ENCODE measurements at places on chromosomes 6 and 20. TPM values are rescaled to one million over a fixed set of nuclear protein-coding genes. Genes with fewer than 3 reads are reported as not detected.

Gene COX4I2
- total RNA-seq: not detected

Gene TPBG
- total RNA-seq: 67.0 TPM

Gene HTR1B
- 8.2 TPM for total RNA-seq

Gene GSTA1
- 0.32 TPM for total RNA-seq

Gene FAM162B
- 3.9 TPM for total RNA-seq

Gene ANKRD66
- total RNA-seq: not detected

Gene TMEM244
- not detected for total RNA-seq

Gene TCP11
- total RNA-seq: 0.32 TPM

Gene SENP6
- total RNA-seq: 93.1 TPM

Gene EDN1
- total RNA-seq: 2.9 TPM

Gene RAB22A
- total RNA-seq: 15.1 TPM

Gene METTL24
- total RNA-seq: not detected

Gene WDR27
- total RNA-seq: 18.1 TPM

Gene GPR6
- total RNA-seq: not detected

Gene RIPPLY2
- total RNA-seq: not detected

Gene GRIK2
- 20.6 TPM for total RNA-seq
